ENCODE measurements at places on chromosomes 5 and 9.

DNA sequence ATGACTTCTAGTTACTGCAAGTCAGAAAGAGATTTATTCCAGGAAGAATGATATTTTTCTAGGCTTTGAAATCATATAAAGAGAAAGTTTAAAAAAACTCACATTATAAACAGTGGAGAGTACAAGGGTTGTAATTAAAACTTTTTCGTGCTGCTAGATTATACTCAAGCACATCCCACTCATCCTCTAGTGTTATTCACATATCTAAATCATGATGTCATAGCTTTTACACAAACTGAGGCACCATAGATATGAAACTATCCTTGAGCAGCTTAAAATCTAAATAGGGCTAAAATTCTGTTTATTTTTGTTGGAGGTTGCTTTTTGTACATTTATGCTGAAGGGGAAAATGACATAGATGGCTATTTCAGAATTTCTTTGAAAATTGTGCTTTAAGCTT is 30.0 kb downstream of the TENT2 start:
- DNase-seq = no peak

DNA sequence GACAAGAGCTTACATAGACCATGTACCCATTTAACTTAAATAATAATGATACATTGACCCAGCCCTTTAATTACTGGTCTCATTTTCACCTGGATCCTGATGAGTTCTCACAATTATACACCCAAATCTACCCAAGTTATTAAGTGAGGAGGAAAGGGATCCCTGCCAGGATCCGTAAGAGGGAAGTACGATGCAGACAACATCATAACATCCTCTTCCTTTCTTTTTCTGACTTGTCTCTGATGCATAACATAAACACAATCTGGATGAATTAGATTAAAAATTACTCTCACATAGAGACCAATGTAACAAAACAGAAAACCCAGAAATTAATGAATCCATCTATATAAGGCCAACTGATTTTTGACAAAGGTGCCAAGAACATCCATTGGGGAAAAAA is 17.0 kb downstream of the MARCHF3 start:
- DNase-seq = no peak

DNA sequence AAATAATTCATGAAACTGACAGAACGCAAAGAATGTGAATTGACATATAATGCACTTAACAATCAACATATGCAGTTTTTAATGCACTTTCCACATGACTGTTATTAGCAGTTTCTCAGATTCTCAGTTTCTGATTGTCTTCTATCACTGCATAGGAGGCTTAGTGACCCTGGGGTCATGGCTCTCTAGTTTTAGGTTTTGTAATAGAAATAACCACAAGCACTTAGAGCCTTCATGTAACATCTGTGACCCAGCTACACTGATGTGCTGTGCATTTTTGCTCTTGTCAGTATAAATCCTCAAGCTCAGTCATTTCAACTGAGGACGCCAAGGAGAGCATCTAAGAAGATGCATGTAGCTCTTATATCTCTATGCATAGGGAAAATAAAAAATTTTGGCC is 163.1 kb upstream of the IZUMO3 start:
- no peak for DNase-seq

- no peak for DNase-seq
Measured at GRCh38 chr9:15187589-15187988, 119.4 kb downstream of the TTC39B start.

- DNase-seq = no peak
Measured at GRCh38 chr5:102799017-102799416, 43.9 kb downstream of the PAM start.

DNA sequence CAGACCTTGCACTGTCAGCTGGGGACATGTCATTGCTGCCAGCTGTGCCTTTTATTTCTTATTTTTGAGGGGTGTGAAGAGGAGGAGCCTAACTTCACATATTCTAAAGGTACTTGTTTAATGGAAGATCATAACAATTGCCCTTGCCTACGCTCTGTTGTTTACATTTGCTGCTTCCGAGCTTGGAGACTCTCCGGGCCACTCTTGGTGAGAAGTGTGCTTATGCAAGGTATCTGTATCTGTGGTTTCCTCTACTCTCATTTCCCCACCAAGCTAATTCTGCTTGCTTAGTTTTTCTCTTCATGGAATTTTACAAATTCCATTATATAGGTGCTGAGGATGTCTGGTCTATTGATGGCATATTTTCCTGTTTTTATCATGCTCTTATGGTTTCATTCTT is 105.3 kb downstream of the RASGRF2 start:
- no peak for DNase-seq

DNA sequence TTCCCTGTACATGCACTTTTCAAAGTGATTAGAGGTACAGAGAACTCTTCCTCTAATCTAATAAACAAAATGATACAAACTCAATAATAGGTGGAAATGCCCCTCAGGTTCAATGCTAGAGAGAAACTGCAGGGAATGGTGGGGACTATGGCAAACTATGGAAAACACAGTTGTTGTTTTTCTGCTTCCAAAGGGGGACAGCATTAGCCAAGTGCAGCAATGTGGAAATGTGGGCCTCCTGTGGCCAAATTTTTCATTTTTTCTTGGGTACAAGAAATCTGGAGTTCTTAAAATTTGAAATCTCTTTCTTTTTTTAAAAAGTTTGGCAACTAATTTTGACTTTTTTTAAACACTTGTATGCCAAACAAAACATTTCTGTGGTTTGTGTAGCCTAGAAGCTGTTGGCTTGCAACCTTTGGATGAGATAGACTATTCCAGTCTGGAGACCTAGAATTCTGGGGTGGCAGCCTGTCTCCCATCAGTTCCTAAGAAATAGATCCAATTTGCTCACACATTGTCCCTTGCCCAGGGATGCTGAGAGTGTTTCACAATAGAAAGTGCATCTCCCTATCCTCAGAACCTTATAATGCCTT is 218.6 kb downstream of the PAPPA start:
- no peak for DNase-seq

- DNase-seq = no peak
Measured at GRCh38 chr5:40628407-40628806, 51.3 kb upstream of the PTGER4 start.

GRCh38 chr9:80143899-80144298 is 572.1 kb downstream of the TLE4 start:
- no peak for DNase-seq

DNA sequence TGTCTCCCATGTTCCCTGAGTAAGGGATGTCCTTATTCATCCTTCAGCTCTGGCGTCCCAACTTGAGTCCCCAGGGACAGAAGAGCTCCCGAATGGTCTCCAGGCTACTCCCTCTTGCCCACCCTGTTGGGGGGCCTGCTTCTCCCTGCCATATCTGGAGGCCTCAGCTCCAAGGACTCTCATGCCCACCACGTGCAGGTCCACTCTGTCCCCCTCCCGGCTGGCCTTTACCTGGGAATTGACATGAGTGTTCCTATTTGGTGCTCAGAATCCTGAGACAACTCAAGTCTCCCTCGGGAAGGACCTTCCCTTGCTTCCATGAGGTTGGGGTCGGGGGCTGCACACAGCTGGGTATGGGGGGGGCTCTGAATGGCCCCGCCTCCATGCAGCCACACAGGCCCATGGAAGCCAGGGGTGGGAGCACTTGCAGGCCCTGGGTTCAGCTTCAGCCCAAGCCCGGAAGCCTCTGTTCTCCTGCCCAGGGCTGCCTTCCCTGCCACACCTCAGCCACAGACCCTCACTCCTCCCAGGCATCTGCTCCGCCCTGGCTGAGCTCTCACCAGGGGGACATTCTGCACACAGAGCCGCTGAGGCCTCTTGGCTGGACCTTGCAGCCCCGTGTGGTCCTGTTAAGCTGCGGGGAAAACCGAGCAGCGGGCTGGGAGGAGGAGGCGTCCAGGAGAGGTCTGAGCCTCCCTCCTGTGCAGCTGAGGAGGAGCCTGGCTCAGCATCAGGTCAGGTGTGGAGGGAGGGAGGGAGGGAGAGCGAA is 121.9 kb downstream of the PHF2 start:
- no peak for DNase-seq

DNA sequence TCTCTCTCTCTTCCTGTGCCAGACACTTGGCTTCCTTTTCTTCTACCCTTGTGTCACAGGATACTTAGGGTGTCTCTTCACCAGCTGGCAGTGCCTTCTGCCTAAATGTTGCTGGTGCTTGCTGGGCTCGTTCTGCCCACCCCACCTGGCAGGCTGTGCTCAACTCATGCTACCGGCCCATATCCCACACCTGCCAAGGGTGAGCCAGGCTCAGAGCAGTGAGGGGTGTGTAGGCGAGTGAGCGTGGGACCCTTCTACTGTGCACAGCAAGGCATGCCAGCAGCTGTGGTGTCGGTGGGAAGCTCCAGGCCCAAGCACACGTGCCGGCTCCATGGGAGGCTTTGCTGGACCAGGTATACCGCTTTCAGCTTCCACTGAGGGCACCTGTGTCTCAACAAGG is 1626.7 kb upstream of the ACO1 start:
- no peak for DNase-seq

DNA sequence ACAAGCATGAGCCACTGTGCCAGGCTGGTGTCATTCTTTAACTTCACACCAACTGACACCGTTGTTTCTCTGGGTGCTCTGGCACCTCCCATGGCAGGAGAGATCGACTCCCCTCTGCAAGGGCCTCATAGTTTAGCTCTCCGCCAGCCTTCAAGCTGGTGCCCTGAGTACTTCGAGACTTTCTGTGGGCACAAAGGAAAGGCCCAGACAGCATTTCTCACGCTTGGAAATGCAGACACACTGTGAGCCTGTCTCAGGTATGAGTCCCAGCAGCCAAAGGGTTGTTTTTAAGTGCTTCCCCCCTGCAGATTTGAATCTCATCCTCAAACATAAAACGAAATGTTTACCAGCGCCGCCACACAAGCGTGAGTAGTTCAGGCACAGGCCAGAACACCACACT is 11.1 kb upstream of the TCF7 start:
- no peak for DNase-seq

GRCh38 chr9:120855827-120856670 is 13.3 kb upstream of the PSMD5 start:
- no peak for DNase-seq

DNA sequence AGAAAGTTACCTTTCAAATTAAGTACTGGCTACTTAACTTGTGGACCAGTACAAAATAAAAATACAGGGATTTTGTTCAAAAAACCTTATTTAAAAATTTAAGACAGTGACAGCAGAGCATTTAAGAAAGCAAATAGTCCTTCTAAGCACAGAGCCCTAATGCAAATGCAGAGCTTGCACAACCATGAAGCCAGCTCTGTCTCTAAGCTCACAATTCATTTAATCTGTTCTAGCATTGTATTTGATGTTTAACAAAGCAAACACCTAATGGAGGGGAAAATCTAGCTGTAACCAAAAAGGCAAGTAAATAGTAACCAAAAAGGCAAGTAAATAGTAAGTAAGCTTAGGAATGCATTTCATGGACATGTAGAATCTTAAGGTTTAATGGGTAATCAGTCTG is 138.7 kb upstream of the GHR start:
- DNase-seq = no peak

DNA sequence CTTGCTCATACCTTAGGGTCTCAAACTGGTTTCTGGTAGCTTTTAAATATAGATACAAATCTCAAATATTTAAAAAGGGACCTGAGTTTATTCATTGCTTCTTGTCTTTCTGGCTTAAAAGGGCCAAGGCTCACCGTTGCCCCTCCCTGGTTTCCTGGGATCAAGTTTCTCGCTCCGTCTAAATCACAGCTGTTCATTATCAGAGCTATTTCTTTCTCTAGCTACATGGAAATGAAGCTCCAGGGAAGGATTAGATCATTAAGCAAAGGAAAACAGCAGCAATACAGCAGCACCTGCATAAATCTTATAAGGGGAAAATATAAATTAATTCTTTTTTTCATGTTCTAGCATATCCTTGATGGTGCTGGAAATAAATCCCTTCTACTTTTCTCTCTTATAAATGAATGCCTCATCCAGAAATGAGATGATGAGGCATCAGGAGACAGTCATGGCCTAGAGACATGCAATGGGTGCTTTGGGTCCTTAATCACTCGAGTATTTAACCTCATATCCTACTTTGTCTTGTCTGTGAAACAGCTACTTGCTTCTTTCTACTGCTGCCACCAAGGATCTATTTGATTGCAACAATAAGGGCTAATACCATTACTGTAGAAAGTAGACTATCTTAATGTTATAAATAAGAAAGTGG is 320.1 kb downstream of the TRPM3 start:
- DNase-seq = no peak

DNA sequence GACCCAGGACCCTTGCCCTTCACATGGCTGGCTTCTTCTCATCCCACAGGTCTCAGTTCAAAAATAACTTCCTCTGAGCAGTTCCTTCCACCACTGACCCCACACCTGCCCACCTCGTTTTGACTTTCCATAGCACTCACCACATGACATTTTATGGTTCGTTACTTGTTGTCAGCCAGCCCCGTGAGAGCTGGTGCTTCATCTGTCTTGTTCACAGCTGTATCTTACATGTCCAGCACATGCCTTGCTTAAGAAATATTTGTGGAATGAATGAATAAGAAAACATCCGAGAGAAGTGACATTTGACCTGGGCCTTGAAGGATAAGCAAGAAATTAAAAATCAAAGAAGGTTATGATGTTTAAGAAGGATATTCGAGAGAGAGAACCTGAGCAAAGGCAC is 193.9 kb downstream of the RFK start:
- no peak for DNase-seq

DNA sequence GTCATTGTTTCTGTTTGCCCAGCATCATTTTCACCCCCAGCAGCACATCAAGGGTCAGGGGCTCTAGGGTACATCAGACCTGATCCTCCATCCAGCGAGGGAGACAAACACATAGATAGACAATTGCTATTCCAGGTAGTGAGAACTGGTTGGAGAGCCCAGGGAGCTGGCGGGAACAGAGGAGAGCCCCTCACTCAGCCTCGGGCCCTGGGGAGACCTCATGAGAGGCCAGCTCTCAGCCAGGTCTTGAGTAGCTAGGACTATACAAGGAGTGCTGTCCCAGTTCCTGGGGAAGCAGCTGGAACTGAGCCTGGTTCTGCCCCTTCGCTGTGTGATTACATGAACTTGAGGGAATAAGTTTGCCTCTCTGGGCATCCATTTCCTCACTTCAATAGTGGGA is 80.3 kb downstream of the HRH2 start:
- DNase-seq = no peak

GRCh38 chr5:173633304-173633703 is 16.9 kb upstream of the BOD1 start:
- no peak for DNase-seq

GRCh38 chr9:17856995-17857394 is 278.1 kb downstream of the SH3GL2 start:
- no peak for DNase-seq

DNA sequence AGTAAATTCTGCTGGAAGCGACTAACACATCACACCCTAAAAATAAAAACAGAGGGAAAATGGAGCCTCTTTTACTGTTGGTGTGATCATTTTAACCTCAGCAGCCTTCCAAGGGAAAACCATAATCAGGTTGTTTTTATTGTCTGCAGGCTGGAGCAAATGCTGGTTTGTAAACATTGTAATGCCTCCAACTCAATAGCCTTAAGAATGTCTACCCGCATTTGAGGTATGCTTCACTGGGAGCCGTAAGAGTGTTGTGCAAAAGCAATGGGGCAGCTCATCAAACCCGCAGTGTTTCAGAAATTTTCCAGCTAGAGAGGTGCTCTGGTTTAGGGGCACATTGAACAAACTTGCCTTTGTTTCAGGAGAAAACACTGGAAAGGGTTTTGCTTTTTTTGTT is 17.0 kb downstream of the NIM1K start:
- DNase-seq = no peak

Data from cortex of kidney (tissue), 1 donor.